Stimulated activated CD8-positive, alpha-beta memory T cell treated with anti-CD3 and anti-CD28 coated beads, Interleukin-15, amount 100 ng/mL, for 4 hours (primary cell): ENCODE measurements at places on chromosomes 7 and 10.

- DNase-seq = peak; percentile 38
Measured at GRCh38 chr10:110495731-110496552, 1.8 kb upstream of the DUSP5 start.

DNA sequence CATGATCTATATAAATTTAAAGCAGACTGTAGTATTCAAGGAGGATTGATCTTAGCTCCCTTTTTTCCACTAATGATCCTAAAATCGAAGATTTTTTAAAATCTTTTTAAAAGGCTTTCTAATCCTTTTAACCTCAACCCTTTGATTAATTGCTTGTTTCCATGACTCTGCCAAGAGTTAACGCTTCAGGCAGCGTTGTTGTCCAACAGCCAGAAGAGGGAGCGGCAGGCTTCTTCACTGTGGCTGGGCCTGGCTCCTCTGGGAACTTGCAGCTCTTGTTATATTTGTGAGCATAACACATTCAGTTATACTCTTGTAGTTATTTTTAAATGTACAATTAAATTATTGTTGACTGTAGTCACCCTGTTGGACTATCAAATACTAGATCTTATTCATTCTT is 26.3 kb downstream of the CRCP start:
- no peak for DNase-seq

DNA sequence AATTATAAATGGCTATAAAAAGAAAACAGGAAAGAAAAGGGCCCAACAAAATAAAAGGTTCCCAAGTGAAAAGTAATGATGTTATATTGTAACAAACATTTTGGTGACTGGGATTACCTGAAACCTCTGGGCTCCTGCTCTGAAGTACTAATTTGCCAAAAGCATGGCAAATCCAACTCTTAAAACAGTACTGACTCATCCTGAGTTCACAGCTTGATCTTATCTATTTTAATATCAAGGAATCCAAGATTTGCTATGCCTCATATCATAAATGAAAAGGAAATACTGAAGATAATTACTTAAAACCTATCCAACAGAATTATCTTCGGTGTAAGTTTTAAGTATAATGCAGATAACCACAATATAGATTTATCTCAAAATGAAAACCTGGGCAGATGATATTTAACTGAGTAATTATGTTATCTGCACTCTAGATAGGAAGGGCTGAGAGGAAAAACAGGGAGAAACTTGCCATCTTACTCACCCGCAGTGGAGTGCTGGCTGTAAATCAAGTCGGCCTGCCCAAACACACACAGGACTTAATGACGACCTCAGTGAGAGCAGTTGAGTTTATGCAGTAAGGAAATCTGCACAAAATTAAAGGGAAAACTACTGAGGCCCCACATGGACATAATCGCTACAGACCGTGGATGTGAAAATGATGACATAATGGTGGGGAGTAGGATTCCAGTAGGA is 48.4 kb downstream of the MPP7 start:
- no peak for DNase-seq

- DNase-seq = peak; percentile 68
Measured at GRCh38 chr10:118698421-118698820, 56.3 kb downstream of the CACUL1 start.

DNA sequence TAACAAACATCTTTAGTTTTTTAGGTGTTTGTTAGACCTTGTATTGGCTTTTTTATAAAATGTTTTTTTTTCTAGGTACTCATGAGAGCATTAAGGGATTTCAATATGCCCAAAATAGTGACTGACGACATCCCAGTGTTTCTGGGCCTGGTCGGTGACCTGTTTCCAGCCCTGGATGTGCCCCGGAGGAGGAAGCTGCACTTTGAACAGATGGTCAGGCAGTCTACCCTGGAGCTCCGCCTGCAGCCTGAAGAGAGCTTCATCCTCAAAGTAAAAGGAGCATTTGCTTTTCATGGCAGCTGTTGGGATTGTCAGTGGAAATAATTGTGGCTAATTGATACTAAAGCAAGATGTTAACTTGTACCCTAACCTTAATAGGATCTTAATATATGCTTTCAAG is 161.5 kb downstream of the DNAH11 start:
- no peak for DNase-seq

GRCh38 chr10:6114805-6115341 is 26.0 kb downstream of the RBM17 start:
- no peak for DNase-seq

DNA sequence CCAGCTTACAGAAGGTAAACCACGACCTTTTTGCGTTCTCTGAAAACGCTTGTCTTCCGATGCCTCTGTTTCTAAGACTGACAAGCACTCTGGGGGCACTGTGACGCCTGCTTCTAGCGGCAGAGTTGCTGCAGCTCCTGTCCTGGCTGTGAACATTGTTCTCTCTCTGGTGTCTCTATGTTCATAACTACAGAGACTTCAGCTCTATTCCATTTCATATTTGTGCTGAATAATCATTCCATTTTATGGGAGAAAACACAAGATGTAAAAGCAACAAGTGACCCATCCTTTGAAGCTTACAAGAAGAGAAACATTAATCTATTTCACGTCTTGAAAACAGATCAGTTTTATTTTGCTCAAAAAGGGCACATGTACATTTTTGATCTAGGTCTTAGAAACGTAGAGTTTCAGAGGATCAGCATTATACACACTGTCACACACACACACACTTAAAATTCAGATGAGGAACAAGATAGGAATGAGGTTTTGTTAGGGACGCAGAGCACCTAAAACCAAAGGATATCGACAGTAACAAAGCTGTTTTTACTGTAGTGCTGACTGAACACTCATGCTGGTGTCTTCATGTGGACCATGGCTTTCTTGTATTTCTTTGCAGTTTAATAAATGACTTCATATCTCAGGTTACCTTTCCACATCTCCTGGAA is 3.0 kb downstream of the IKZF1 start:
- DNase-seq = peak; percentile 60

DNA sequence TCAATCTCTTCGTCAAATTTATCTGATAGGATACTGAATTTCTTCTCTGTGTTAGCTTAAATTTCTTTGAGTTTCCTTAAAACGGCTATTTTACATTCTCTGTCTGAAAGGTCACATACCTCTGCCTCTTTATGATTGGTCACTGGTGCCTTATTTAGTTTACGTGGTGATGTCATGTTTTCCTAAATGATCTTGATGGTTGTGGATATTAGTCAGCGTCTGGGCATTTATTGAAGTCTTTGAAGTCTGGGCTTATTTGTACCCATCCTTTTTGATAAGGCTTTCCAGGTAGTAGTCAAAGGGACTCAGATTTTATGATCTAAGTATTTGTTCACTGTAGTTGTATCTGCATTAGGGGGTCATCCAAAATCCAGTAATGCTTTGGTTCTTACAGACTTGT is 1407.5 kb upstream of the LRRTM3 start:
- no peak for DNase-seq

GRCh38 chr7:84913731-84914130 is 273.1 kb downstream of the SEMA3D start:
- DNase-seq = no peak

DNA sequence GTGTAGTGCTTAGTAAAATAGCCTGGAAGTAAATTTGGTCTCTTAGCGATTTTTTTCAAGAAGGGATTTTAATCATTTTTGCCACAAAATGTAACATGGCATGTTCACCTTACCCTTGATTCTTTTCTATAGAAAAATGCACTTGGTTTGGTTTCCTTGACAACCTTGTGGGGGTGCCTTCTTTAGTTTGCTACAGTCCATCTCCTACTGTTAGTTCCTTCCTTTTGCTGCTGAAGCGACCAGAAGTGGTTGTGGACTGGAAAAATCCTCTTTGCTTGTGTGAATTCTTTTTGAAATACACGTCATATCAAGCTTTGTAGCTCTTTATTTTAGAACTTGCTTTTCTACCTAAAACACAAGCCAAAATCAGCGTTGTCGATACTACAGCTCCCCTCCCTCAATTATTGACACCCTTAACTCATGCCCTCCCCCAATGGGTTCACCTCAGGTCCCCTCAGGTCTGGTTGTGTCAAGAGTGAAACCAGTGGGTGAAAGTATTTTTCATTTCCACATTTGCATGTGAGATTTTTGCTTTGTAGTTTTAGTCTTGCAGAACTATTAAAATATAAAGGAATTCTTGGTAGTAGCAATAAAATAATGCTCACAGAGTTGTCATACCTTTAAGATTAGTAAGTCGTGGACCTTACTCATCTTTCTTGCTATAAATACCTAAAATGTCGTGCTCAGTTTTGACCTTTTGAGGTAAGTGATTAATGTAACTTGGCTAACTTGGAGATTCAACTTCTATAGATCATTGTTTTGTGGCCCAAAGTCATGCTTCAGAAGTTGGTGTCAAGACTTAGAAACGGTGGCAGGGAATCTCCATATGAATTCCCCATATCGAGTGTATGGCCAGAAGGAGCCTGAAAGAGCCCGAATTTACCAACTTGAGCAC is 1.5 kb downstream of the ACTR3B start:
- DNase-seq = no peak

DNA sequence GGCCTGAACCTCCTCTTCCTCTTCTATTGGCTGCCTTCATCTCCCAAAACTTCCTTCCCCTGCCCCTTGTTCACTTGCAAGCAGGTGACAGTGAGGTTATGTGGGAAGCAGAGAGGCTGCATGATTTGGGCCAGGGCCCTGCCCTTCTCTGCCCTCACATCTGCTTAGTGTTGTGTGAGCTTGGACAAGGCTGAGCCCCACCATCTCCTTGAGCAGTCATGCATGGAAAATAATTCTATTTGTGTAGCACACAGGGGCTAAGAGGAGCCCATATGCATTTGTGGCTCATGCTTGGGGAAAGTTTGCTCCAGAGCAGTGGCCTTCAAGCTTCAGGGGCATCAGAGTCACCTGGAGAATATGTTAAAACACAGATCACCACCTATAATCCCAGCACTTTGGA is 26.8 kb upstream of the AQP1 start:
- no peak for DNase-seq

GRCh38 chr10:28298951-28299350 is 3.9 kb downstream of the MPP7 start:
- DNase-seq = no peak

DNA sequence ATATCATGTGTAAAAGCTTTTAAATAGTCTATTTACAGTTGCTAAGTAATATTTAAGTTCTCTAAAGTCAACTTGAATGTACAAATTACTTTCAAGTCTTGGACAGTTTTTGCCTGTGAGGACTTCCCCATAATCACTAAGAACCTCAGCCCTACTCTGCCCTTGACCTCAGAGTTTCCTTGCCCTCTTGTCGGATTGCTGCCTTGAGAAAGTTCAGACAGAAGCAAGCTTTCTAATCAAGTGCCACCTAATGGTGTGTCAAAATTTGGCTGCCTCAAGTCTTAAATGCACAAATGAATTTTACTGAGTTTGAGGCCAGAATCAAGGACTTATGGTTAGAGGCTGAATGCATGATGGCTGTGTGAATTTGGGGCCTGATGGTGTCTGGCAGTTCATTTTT is 88.3 kb upstream of the KAT6B start:
- DNase-seq = no peak

- no peak for DNase-seq
Measured at GRCh38 chr10:9379183-9379582, 1324.7 kb downstream of the GATA3 start.

DNA sequence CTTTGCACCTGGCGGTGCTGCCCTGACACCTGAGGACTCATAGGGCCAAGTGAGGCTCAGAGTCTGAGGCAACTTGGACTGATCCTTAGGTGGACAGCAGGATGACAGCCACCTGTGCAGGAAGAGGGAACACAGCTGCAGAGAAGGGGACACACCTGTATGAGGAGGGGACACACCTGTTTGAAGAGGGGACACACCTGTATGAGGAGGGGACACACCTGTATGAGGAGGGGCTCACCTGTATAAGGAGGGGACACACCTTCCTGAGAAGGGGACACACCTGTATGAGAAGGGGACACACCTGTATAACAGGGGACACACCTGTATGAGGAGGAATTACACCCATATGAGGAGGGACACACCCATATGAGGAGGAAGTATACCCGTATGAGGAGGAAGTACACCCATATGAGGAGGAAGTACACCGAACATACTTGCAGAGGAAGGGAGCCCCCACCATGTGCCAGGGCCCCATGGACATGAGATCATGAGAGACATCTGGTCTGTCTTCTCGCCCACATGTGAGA is 285.9 kb downstream of the ADARB2 start:
- DNase-seq = no peak

DNA sequence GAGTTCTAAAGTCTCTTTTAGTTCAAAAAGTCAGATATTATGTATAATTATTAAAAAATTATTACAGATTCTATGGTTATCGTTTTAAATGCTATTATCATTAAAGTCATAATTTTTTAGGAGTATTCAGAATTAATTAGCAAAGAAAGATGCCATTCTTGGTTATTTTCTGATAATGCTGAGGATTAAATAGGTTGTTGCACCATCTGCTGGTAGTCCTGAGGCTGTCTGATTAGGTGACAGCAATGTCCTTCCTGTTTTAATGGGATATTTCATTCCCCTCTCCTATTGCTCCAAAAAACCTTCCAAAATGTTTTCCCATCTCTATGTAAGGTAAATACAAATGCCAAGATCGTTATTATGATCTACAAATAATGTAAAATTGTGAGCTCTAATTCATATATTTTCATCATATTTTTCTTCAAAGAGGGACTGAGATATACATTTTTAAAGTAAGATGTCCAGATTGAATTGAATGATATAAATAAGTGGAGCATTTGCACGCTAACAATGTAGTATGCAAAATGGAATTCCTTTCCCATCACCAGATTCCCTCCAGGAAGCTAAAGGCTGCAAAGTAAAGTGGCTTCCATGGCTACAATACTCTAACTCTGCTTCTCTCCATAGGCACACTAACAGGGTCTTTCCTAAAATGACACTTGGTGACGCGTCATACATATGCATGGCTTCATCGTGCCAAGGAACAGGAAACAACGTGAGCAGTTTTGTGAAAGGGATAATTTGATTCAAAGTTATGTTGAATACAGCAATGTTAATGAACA is 58.8 kb upstream of the AKR1E2 start:
- no peak for DNase-seq

DNA sequence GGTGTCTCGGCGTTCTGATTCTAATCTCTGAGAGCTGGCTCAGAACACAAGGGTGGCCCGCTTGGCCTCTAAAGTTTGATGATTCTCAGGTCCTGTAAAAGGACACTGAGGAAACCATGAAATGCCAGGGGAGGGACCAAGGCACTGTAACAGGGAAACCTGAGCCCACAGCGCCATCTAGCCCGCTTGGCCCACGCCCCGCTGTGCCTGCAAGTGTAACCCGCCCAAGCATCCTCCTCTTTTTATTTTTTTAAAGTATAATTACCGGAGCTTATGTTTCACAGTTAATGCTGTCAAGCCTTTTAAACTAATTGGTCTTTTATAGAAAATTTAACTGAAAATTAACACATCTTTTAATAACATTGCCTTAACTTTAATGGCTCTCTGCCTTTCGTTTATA is 734.7 kb downstream of the KCNMA1 start:
- no peak for DNase-seq

GRCh38 chr7:48052748-48053147 is 17.4 kb downstream of the C7orf57 start:
- DNase-seq = no peak
